Pancreas (tissue), 10 donors: ENCODE measurements at places on chromosomes 5 and 9.

GRCh38 chr5:111518777-111519176 lies 6.4 kb upstream of the STARD4 start:
- no peak for DNase-seq

DNA sequence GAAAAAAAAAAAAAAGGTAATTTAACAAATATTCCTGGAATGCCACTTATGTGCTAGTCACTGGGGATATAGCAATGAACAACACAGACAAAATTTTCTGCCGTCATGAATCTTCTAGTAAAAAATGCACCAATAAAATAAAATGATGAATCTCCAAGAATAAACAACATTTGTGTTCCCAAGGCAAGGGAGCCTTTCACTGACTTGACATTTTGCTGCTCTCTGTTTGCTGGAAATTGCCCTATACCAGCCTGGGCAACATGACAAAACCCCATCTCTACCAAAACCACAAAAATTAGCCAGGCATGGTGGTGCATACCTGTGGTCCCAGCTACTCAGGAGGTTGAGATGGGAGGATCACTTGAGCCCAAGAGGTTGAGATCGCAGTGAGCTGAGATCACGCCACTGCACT lies 64.5 kb upstream of the ERBIN start:
- DNase-seq: no peak

DNA sequence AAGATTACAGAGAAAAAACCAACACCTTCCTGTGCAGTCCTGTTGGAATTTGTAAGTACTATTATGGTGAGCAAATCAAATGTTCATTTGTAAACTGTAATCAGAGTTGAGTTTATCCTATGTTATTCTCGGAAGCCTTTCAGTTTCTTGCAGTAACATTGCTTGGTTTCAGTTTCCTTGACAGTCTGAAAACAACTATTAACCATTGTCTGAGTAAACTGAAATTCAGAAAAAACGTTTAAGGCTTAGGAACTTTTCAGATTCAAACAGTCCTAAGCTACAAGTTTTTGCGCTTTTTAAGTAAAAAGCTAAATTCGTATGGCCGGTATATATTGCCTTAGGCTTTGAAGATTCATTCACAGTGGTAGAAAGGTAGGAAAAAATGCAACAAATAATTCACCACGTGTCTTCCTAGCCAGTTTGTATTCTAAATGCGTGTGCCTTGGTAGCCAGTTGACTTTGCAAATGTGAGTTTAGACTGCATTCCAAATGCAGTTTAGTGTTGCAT lies 2.5 kb downstream of the GPBP1 start:
- DNase-seq: no peak

GRCh38 chr9:99187311-99187710 lies 34.4 kb downstream of the ALG2 start:
- no peak for DNase-seq

DNA sequence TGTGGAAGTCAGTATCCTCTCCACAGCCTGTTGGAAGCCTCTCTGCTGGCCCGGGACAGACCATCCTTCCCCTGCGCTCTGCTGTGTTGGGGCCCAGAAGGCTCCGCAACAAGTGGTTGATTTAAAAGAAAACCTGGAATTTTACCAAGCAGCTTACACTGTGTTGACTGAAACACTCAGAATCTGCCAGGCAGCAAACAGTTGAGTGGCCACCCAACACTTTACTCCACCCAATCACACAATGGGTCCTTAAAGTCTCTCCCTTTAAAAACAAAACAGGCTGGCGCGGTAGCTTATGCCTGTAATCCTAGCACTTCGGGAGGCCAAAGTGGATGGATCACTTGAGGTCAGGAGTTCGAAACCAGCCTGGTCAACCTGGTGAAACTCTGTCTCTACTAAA lies 28.0 kb upstream of the DMRT3 start:
- DNase-seq: no peak

DNA sequence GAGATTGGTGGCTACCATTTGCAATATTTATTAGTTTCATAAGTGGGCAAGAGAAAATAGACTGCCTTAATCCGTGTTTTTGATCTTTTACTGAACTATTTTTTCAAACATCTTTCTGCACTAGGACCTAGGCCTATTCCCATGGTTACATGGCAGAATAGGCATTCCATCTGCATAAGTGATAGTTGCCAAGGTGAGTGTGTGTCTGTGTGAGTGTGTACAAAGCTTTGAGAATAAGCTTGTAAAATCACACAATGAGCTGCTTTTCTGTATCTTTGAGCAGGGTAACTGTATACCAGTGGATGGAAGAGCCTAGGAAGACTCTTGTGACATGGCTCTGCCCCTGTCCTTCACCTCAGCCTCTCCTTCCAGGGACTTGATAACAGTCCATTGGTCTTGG lies 92.7 kb downstream of the SGCD start:
- no peak for DNase-seq

- DNase-seq: no peak
Observed at GRCh38 chr5:41841325-41841724, 28.9 kb downstream of the OXCT1 start.
